ENCODE measurements at places on chromosomes 4 and X. TPM values are rescaled to one million over a fixed set of nuclear protein-coding genes. Genes with fewer than 3 reads are reported as not detected.

GRCh38 chrX:120251471-120252011, 929 bp downstream of the ZBTB33 start:
- DNase-seq: no peak

Gene MTM1
- total RNA-seq: 25.8 TPM

- DNase-seq: no peak
Measured at GRCh38 chr4:172546782-172547181, 621.8 kb upstream of the GALNT7 start.

- DNase-seq: no peak
Measured at GRCh38 chr4:60724623-60725022, 475.5 kb upstream of the ADGRL3 start.

DNA sequence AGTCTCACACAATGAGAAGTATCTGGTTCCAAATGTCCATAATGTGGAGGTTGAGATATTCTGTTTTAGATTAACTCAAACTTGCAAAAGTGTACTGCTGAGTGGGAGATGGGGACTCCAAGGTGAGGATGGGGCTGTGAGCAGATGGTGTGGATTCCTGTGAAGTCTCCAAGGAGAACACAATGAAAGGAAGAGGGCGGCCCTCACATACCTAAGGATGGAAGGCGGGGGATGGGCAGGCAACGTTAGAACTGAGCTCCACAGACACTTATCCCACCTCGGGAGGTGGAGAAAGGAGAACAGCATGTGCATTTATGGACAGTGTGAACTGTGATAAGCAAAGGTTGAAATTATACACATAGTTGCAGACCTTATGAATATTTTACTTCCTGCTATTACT, 9.9 kb upstream of the SPATA4 start:
- DNase-seq: no peak

DNA sequence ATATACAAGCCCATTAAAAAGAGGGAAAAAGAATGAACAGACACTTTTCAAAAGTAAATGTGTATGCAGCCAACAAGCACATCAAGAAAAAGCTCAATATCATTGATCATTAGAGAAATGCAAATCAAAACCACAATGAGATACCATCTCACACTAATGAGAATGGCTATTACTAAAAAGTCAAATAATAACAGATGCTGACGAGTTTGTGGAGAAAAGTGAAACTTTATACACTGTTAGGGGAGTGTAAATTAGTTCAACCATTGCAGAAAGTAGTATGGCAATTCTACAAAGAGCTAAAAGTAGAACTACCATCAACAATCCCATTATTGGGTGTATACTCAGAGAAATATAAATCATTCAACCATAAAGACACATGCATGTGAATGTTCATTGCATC, 203.0 kb downstream of the ARAP2 start:
- no peak for DNase-seq

GRCh38 chr4:81604683-81605218, 133.0 kb upstream of the RASGEF1B start:
- DNase-seq: no peak

Gene TAF9B
- 14.7 TPM for total RNA-seq

DNA sequence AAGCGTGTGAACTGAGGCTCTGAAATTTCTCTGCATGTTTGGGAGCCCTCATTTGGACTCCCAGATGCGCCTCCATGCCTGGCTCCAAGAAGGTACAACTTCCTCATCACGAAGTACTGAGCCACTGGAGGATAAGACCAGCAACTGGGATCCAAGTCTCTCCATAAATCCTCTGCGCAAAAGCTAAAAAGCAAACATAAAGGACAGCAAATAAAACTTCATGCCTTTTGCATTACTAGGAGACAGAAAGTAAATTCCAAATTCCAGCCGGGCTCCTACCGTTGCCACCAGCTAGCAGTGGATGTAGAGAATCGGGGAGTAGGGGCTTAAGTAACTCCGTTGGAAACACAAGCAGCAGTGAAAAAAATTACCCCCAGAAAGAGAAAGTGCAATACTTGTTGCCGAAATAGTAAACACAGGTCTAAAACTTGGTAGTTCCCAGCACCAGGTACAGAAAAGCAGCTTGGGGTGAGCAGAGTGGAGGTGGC, 477.1 kb upstream of the TENM3 start:
- no peak for DNase-seq

DNA sequence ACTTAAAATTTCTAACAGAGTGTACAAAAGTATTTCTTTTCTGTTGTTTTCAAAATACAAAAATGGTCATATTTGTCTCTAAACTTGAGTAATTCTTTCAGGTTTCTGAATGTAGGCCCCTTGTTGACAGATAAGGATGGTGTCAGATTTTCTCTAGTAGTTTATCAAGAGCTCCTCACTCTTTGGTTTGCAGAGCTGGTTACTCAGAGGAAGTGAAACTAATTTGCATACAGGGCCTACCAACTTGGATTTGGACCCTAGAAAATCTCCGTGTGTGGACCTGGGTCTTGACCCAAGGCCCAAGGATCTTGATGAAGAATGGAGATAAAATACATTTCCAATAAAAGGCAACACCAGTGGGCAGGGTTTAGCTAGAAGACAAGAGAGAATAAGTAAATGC, 433 bp upstream of the ADH6 start:
- no peak for DNase-seq

GRCh38 chr4:150619042-150619441, 37.1 kb downstream of the MAB21L2 start:
- DNase-seq: no peak

Gene TEX13D
- total RNA-seq: not detected

Measured in naive thymus-derived CD8-positive, alpha-beta T cell (primary cell).